ENCODE measurements at places on chromosomes 11 and 22.

GRCh38 chr11:92793189-92793588 is 176.3 kb upstream of the MTNR1B start:
- no peak for DNase-seq

DNA sequence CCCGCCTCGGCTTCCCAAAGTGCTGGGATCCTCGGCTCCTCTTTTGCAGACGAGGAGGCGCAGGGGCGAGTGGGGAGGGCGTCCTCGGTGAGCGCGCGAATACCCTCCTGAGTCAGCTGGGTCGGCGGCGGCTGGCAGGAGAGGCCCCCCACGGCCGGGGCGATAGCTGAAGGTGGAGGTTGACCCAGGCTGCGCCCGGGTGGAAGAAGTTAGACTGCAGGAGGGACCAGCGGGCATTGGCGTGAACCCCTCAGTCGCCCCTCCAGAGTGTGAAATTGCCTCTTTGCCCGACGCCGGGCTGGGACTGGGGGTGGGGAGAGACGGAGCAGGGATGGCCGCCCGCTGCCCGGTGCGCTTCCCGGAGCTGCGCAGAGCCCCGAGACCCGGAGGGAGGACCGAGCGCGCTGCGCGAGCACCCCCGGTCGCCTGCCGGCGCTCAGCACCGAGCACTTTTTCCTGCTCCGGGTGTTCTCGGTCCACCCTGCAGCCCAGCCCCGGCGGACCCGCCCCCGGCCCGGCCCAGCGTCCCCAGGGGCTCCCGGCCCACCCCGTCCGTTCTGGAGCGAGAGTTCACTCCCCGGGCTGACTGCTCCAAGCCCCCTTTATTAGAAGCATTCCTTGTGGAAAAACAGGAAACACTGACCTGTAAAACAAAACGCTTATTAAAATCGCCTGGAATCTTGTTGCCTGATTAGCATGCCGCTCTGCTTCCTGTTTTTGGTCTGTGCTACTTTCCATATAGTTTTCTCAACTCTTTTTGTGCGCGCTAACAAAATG is 13.7 kb upstream of the CPT1A start:
- DNase-seq, result peak; percentile 11

- no peak for DNase-seq
Measured at GRCh38 chr22:38176170-38176741, 5.4 kb downstream of the PLA2G6 start.

DNA sequence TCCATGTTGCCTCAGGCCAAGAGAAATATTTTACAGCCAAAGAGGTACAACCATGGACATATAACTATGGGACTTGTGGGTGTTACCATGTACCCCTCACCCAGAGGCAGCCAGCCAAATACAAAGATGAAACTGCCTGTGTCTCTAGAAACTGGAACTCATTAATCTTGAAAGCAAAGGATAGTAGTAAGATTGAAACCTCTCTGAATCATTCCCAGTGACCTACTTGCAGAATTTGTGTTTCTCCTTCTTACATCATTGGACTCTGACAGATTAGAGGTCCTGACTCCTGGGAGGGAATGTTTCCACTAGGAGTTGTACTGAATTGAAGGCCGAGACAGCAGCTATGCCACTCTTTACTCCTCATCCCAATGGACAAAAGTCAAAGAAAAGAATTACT is 257.4 kb upstream of the UBASH3B start:
- no peak for DNase-seq

DNA sequence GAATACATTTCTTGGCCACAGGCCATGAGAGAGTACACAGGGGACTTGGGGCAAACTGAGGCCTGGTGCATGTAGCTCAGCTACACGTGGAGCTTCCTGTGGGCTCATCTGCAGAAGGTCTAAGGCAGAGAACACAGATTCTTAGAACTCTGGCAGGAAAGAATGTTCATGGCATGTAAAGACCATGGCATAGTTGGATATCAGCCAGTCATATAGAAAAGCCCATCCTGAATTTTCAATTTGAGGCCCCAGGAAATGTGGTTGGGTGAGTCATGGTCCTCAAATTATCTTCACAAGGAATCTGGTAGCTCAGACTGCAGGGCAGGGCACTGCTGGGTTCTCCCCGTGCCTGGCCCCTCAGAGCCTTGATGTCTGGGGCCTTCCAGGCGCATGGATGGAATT is 13.7 kb upstream of the ST3GAL4 start:
- DNase-seq, result no peak
